CD4-positive, alpha-beta T cell treated with Interleukin-6 at 100 ng/mL for 8 hours (primary cell): ENCODE measurements at places on chromosomes 16 and 17.
A peak's percentile ranks its signal among the peaks of the same experiment; 100 is the strongest.

DNA sequence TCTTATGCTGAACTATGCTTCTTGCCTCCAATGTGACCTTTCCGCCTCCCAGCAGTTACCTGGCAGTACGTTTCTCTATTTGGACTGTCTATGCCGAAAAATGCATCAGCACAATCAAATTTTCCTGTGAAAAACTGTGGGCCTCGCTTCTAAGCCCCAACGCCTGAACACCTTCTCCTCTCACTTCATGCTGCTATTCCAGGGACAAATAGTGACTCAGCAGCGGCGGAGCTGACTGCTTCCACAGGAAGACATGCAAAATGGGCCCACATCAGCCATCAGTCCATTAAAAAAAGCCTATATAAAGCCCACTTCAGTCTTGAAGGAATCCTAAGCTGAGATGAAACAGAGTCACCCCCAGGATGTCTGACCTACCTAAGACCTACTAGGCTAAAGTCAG, 10.5 kb upstream of the PIP4K2B start:
- DNase-seq: no peak

DNA sequence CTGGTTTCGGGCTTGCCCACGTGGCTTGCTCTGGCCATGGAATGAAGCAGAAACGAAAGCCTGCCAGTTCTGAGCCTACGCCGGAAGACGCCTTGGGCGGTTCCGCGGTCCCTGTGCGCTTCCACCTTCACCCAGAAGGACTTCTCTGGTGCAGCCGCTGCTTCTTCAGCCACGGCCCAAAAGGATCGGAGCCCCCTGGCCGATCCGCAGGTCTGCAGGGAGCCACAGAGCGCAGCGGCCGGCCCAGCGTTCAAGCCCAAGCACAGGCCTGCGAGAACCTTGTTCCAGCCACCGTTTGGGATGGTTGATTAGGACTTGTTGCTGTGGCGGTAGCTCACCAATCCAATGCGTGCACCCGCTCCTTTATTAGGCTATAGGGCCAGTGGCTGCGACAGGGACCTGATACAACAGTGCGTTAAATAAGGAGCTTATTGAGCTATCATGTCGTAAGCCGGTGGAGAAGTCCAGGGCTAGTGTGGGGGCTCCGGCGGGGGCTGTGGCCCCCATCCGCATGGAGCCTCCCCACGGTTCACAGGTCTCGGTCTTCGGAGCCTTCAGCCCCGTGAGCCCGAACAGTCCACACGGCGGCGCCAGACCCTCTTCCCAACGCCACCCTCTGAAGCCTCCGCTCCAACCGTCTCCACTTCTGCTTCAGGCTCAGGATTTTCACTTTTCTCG, 10.2 kb upstream of the MPP2 start:
- DNase-seq: peak; percentile 41

DNA sequence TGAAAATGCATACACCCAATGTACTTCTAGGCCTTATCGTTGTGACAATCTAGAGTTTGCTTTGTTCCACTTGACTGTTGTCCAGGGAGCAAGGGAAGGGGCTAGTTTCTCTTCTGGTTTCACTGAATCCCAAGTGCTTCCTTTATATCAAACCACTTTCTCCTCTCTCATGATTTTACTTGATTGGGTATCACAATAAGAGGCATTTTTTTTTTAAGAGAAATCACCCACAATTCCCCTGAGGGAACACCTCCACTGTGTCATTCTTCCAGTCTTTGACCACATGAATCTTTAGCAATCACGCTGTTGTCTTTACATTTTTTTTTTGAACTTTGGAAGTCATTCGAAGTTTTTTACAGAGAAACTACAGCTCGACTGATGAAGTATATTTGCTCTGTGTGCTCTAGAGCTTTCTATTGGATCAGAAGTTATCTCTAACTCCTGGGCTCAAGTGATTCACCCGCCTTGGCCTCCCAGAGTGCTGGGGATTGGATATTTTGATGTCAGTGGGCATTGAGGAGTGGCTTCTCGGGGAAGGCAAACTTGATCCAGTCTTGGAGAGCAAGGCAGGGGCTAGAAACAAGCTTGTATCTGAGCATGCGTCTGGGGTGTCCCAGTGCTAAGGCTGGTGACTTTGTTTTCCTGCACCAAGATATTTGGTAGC, 3.0 kb downstream of the CDH1 start:
- no peak for DNase-seq

DNA sequence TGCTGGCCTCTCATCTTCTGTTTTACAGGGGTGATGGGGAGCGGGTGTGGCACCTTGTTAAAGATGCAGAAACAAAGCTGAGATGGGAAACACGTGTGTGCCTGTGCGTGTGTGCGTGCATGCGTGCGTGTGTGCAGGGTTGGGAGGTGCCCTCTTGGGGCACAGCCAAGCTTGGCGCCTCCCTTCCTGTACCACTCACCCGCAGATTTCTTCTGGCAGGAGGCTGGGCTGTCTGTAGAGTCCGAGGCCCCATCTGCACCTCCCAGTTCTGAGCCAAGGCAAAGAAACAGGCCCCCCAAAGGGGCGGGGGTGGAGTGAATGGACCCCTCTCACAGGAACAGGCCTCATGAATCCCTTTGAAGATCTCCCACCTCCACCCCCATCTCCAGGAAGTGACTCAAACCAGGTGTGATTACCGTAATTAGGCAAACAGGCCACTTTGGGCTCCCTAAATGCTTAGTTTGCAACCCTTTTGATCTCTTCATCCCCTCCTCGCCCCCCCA, 20.9 kb downstream of the TNS4 start:
- DNase-seq: peak; percentile 88

- no peak for DNase-seq
These were observed 53.8 kb upstream of the LYRM9 start for GRCh38 chr17:27947005-27947406.

- DNase-seq: no peak
These were observed 47.1 kb upstream of the NACA2 start for GRCh38 chr17:61638087-61638486.

- DNase-seq: no peak
These were observed 294.9 kb upstream of the FOXF1 start for GRCh38 chr16:86215233-86215978.

- no peak for DNase-seq
These were observed 30.2 kb downstream of the XPO6 start for GRCh38 chr16:28181515-28181914.

DNA sequence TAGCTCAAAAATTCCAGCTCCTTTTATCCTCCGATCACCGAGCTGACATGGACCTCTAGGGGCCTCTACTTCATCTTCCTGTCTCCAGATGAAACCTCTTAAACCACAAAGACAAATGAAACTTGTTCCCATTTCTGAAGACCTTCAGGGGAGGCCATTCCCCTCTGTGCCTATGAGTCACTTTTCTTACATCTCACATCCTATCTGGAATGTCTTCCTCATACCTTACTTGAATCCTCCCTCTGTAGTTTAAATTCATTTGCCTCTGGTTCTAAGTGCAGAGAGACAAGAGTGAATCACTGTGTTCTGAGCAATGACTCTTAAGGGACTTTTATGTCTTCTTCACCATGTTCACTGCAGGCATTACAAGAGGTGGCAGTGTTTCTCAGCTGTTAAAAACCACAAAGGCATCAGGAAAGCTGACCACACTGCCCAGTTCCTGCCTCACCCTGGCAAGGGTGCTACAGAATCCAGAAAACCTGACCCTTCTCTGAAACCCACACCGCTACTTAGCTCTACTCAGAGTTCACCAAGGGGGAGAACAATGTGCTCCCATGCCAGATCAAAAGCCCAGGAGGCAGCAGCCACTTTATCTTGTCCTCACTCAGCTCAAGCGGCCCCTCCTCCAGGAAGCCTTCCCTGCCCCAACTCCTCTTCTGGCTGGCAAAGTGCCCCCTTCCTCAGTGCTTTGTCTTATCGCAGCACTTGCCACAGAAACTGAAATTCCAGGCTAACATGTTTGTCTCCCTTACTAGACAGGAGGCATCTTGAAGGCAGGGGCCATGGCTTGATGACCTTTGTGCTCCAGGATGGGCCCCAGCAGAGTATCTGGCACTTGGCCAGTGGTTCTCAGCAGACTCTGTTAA, 6.4 kb downstream of the CUEDC1 start:
- no peak for DNase-seq

DNA sequence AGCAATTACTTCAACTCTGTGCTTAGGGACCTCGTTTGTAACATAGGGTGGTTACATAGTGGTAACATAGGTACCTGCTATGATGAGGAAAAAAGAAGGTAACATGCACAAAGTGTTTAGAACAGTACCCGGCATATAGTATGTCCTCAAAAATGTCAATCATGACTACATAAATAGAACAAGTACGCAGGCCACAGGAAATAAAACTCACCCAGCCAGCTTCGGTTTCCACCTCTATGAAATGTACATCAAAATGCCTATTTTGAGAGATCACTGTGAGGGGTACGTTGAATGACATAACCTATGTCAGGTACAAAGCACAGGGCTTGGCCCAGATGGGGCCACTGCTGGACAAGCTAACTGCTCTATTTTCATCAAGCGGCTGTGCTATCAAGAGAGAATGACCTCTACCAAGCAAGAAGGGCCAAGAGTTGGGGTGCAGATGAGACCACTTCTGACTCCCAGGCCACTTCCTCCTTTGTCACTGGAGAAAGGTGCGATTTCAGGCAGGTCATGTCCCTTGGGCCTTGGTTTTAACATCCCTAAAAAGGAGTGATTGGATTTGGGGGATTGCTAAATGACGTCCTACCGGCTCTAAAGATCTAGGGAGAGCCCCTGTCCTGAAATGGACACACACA, 45.4 kb downstream of the WSB1 start:
- DNase-seq: no peak

DNA sequence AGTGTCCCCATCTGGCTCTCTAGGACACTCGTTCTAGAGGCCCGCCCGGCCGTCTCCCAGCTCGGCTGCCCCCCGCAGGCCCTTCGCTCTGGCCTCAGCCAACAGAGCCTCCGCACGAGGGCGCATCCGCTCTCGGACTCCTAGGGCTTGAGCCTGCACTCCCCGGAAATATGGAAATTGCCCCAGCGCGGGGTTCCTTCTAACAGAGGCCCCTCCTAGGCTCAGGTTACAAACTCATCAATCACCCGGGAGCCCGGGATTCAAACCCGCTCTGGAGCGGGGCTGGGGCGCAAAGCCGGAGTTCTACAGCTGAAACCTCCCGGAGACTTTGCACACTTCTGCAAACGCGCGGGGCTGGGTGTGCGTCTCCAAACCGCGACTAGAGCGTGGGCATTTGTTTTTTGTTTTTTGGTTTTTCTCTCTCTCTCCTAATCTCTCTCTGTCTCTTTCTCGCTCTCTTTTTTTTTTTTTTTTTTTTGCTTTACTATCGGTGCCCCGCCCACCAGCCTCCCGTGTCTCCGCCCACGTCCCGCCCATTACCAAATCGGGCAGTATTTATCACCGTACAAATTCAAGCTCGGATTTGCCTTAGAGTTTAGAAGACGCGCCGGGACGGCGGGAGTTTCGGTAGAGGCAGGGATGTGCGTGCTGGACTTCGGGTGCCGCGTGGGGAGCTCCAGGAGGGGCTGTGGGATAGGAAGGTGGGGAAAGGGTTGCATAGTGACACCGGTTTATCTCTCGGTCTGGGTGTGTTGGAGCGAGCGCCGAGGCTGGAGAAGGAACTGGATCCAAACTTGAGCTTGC, 2.4 kb upstream of the FOXL1 start:
- no peak for DNase-seq

DNA sequence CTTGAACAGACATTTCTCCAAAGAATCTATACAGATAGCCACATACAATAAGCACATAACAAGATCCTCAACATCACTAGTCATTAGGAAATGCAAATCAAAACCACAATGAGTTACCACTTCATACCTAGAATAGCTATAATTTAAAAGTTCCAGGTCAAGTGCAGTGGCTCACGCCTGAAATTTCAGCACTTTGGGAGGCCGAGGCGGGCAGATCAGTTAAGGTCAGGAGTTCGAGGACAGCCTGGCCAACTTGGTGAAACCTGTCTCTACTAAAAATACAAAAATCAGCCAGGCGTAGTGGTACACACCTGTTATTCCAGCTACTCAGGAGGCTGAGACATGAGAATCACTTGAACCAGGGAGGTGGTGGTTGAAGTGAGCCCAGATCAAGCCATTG, 19.9 kb downstream of the RANBP10 start:
- DNase-seq: no peak

GRCh38 chr17:73772107-73772705, 128.0 kb upstream of the SDK2 start:
- no peak for DNase-seq

DNA sequence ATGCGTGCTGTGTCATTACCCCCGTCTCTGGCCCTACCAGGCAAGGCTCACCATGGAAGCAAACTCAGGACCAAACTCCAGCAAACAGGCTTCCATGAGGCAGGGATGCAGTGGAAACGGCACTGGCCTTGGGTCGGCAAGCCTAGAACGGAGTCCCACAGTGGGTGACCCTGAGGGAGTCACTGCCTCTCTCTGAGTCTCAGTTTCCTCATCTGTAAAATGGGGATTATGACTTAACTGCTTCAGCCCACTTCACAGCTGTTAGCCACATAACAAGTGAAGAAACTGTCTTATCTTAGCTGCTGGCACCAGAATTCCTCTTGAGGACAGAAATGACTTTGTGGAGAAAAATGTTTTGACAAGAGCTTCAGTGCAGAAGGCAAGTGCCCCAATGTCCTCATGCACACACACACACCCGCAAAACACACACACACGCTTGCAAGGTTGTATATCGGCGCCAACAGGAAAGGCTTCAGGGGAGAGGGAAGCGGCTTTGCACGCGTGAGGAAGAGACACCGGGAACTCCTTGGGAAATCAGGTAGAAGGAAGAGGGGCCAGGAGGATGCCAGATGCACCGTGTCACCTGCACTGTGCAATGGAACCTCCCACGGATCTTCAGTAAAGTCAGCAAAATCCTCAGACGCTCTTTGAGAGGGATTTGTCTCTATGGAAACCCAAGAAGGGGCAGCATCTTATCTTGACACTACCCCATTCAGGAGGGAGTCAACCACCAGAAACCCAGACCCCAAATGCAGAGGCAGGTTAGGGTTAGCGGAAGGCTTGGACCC, 53.7 kb downstream of the GSG1L start:
- no peak for DNase-seq

DNA sequence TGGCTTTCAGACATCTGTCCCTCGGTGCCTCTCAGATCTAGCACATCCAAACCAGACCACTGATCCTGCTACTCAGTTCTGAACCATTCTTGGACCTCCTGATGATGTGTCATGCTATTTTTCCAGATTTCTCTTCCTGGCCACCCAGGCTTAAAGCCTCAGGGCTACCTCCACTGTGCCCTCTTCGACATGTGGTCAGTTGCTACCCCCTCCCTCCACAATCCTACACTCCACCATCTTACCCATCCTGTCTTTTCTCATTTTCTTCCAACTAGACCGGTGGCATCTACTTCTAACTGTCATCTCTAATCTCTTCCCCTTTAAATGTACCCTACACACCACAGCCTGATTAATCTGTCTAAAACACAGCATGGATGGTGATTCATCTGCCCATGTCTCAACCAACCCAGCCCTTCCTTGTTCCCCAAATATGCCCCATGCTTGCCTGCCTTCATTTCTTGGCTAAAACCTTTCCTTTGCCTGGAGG, 478.6 kb downstream of the SLC39A11 start:
- DNase-seq: no peak

DNA sequence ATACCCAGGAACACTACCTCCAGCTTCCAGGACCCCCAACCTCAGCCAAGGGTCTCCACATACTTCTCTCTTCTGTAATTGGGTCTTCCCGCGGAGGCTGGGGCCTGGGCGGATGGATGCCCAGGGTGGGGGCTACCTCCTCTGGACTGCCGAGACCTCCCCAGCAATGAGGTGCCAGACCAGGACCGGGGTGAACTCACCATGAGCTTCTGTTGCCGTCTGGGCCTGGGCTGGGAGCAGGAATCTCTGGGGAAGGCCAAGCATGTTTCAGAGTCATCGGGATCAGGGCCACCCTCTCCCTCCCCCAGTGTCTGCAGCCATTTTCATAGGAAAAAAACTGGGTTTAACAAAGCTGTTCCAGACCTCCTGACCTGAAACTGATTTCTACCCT, 10.3 kb upstream of the BAHCC1 start:
- no peak for DNase-seq
